Stimulated activated CD4-positive, alpha-beta T cell treated with anti-CD3 and anti-CD28 coated beads, Interleukin-1b, Interleukin-23, amount 100 ng/mL, for 24 hours (primary cell): ENCODE measurements at places on chromosomes 4 and X.

DNA sequence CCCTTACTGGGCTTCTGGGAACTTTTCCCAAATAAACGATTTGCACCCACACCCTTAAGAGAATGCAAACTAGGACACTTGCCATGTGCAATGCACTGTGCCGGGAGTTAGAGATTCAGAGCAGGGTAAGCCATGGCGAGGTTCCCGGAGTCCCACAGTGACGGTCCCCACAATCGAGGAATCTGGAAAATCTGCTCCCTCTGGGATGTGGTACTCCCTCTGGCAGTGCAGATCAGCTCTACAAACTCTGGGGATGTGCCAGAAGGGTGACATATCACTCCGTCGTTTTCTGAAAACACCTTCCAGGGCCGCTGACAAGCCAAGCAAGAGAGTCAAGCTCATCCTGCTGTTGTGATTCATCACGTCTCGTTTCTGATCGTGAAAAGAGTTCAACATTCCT is 537.5 kb downstream of the BCOR start:
- no peak for DNase-seq

- no peak for DNase-seq
Measured at GRCh38 chr4:80201252-80202151, 4.2 kb downstream of the PRDM8 start.

DNA sequence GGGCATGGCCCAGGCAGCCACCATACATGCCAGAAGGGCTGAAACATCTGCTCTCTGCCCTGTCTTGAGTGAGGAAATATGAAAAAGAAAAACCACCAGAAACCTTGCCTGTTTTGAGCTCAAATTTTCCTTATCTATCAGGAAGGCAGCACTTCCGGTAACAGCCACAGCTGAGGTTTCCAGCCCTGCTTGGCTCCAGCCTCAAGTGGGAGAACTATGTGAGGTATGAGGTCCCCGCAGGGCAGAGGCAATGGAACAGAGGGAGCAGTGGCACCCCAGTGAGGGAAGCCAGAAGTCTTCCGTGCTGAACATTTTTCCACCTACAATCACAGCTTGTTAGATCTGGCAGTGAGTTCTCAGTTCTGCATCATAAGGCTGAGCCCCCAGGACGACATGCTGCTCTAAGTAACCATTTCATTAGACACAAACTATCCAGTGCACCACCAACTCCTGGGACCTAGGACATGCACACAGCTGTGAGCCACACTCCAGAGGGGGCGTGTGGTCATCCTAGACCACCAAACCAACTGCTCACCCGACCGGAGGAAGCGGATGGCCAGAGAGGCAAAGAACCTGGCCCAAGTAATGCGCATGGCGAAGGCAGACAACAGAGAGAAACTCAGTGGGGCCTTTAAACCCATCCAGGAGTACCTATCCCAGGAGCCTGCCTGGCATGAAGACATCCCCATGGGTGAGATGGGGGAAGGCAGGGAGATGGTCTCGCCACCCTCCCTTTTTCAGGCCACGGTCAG is 22.6 kb downstream of the WDR1 start:
- no peak for DNase-seq

DNA sequence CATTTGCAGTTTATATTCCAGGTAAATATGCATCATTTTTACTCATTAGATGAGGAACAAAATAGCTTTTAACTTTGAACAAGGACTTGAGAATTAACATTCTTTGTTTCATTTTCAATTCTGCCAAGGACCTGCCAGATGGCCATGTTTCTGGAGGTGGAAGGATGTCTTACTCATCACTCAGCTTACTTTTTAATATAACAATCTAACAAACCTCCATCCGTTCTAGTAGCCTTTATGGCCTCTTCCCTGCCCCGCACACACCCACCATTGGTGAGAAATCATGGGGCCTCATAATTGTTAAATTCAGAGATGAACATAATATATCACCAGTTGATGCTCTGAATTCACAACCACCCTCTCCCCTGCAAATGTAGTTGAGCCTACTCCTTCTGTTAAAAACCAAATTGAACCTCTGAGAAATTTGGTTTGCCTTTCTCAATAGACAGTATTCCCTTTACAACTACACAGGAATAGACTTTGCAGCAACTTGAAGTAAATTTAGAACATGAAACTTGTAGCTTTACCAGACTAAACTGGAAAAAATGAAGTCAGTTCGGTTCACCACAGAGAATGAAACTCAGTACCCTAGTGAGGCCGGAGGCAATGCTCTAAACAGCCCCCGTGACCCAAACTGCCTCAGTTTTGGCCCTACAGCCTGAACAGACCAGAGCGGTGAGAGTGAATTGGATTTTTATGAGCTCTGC is 50.1 kb upstream of the ACSL4 start:
- no peak for DNase-seq

GRCh38 chr4:108049406-108049805 is 59.7 kb downstream of the HADH start:
- DNase-seq: no peak

DNA sequence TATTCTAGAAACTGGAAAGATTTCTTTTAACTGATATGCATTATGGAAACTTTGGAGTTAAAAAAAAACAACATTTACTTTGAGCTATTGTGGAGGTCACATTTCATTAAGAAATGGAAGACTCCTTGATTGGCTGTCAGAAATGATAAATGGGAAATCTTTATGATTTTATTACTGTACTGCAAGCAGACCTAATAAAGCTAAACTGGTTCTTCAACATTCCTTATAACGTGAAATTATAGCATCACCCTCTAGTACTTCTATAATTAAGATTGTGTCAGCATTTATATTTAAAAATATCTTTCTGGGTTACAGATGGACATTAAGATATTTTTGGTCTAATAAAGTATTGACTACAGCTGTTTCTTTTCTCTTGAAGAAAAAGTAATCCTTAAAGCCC is 213.8 kb upstream of the PACRGL start:
- no peak for DNase-seq

DNA sequence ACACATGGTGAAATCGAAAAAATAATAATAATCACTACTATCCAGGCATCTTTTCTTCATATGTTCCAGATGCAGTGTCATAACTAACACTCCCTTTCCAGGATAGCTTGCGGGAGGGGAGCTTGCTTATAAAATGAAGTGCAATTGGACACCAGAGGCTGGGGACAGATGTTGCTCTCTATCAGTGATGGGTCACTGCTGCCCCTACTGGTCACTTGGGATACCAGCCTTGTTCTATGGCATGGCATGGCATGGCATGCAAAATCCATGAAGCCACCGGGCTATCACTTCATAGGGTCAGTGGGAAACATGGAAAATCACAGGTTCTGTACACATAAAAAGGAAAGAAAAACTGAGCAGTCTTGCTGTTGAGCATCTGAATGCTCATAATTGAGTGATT is 168.1 kb downstream of the GLRA2 start:
- DNase-seq: no peak

GRCh38 chrX:44071070-44071645 is 98.0 kb upstream of the NDP start:
- DNase-seq: no peak

GRCh38 chrX:108468486-108468885 is 28.8 kb downstream of the COL4A5 start:
- DNase-seq: no peak

DNA sequence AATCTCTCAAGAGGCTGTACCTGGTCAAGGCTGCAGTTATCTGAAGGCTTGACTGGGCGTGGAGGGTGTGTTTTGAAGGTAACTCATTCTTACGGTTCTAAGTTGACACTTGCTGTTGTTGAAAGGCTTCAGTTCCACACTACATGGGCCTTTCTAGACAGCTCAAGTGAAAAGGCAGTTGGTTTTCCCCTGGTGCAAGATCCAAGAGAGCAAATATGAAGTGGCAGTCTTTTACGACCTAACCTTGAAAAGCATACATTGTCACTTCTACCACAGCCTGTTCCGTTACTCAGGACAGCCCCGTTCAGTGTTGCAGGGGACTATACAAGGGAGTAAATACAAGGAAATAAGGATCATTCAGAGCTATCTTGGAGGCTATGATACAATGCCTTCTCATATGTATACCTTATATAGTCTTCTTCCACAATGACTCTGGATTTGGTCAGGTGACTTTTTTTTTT is 46.2 kb downstream of the PDS5A start:
- DNase-seq: no peak

DNA sequence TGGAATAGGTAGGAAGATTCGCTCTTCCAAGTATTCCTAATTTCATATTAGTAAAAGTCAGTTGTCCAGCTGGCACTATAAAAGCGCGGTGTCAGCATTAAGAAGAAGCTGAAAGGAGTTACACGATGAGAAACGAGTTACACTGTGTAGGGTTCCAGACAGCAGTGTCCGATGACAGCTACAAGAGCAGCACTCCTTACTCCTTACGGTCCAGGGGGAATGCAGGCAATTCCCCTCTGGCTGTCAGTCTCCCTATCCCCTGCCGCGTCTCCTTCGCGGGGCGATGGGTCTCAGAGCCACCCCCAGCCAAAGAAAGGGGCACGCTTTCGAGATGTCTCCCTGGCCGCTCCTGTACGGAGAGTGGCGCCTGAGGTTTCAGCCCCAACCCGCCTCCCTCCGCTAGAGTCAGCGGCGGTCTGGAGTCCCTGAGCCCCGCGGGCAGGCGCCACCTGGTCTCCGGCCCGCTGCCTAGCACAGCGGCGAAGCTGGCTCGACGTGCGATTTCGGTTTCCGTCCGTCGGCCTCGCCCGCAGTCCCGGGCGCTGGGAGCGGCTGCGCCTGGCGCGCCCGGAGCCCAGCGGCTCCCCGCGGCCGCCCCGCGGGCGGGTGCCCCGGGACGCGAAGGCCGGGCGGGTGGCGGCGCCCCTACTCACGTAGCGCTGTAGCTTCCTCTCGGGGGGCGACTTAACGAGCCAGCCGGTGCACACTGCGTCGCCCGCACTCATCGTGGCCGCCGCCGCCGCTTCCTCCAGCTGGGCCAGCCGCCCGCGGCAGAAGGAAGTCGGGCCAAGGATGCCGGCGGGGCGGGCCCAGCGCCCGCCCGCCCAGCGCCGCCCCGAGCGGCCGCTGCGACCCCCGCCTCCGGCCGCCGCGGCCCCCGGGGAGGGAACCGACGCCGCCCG is at the start of gene GAB3:
Gene GAB3, minus strand, starts transcription at position 777 of the 902 bp plus-strand sequence. Its CDS starts 52 bp downstream, at position 725.
- no peak for DNase-seq

- no peak for DNase-seq
Measured at GRCh38 chrX:1165535-1166196, 46.8 kb downstream of the CRLF2 start.

GRCh38 chrX:140389331-140389730 is 115.5 kb downstream of the SOX3 start:
- no peak for DNase-seq

GRCh38 chrX:80751456-80751855 is 58.2 kb downstream of the BRWD3 start:
- DNase-seq: no peak

DNA sequence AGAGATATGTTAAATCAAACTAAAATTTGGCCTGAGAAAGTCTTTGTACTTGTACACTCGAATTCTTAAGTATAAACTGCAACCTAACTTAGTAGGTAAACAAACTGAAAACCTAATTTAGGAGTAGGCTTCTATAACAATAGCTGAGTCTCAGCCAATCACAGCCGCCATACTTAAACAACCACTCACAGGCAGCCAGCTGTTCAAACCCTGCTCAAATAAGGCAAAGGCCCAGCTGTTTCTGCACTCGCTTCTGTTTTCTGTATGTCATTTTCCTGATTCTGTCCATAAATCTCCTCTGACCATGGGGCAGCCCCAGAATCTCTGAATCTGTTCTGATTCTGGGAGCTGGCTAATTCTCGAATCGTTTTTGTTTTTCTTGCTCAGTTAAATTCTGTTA is 7.8 kb upstream of the PLS3 start:
- no peak for DNase-seq

DNA sequence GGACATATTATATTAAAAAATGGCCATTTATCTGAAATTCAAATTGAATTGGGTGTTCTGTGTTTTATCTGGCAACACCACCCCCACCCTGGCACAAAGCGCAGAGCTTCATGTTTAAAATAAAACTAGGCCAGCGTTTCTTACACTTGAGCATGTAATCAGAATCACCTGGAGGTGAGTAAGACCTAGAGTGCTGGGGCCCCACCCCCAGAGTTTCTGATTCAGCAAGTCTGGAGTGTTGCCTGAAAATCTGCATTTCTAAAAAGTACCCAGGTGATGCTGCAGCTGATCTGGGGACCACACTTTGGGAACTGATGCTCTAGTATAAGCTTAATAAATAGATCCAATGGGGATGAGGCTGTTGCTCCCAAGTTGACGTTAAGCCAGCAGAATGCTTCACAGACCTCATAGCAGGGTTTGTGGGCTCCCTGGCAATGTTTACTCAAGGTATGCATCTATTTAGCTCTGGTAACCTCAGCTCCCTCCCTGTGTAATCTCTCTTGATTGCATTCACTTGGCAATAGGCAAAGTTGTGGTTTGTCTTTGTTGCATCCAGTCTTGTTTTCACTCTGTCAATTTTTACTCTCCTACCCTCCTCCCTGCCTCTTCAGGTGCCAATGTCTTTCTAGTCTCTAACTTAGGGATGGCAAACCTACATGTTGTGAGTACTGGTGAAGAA is 99.8 kb upstream of the TEX13D start:
- no peak for DNase-seq

DNA sequence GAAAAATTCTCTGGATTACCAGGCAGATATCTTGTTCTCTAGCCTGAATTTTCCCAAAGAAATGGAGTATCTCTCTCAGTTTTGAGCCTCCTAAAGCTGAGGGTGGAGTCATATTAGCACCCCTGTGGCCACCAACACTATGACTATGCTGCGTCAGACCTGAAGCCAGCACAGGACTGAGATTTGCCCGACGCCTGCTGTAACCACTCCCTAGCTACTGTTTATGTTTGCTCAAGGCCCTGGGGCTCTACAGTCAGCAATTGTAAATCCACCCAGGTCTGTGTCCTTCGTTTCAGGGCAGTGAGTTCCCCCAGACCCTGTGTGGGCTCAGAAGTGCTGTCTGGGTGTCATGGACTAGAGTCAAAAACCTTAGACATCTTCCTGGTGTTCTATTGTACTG is 61.4 kb downstream of the ZXDA start:
- DNase-seq: no peak

DNA sequence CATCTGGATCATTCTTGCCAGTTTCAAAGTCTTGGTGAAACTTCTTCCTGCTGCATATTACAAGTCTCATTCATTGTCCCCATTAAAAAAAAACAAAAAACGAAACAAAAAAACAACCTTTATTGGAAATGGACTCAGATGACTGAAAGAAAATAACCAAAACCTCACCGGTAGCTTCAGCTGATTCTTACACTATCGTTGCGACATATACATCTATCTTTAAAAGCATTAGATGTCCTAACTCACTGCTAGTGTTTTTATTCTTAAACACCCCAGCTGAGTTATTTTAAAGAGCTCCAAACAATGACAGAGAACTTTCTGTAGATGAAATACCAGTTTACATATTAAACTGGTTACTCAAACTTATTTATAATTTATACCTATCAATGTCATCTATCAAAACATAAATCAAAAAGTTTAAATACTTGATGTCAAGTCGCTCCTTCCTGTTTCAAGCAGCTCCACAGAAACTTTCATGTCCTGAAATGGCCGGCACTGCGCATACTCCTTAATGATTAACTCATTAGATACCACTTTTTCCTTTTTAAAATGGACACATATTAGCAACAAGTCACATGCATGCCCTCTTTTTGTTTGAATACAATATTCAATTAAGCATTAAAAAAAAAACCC is 87.2 kb downstream of the HPRT1 start:
- DNase-seq: no peak
